Effector CD4-positive, alpha-beta T cell (primary cell): ENCODE measurements at places on chromosomes 12 and 14.

GRCh38 chr14:39621678-39622077 is 189.4 kb upstream of the FBXO33 start:
- no peak for DNase-seq

DNA sequence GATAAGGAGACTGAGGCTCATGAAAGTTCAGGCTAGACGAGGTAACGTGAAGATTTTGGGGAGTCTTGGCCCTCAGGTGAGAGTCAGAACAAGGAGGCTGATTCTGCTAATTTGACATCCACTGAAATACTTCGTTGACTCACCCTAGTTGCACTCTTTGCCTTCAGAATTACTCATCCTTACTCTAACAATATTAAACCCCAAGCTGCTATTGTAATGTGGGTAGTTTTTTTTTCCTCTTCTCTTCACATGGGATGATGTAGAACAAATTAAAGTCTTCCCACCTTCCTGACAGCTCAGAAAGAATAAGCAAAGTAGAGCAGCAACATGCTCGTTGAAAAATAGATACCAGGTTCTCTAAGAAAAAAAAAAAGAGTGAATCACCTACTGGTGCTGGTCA is 22.0 kb upstream of the SRRM4 start:
- no peak for DNase-seq

- DNase-seq: peak; percentile 25
Measured at GRCh38 chr12:7959701-7960121, 23.7 kb upstream of the SLC2A3 start.

- no peak for DNase-seq
Measured at GRCh38 chr14:31300296-31300695, 92.7 kb upstream of the HECTD1 start.

DNA sequence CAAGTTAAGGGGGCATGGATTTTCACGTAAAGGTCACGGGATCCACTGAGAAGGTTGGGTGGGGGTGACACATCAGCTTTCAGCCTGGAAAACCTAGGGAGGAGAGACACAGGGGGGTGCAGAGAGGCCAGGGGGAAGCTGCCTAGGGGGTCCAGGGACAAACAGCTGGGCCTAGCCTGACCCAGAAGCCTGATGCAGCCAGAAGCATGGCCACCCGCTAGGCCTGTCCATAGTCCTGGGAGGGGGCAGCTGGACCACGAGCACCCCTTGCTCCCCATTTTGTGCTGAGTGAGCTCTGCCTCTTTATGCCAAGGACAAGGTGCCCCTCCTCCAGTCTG is 322.7 kb upstream of the RTL1 start:
- no peak for DNase-seq

DNA sequence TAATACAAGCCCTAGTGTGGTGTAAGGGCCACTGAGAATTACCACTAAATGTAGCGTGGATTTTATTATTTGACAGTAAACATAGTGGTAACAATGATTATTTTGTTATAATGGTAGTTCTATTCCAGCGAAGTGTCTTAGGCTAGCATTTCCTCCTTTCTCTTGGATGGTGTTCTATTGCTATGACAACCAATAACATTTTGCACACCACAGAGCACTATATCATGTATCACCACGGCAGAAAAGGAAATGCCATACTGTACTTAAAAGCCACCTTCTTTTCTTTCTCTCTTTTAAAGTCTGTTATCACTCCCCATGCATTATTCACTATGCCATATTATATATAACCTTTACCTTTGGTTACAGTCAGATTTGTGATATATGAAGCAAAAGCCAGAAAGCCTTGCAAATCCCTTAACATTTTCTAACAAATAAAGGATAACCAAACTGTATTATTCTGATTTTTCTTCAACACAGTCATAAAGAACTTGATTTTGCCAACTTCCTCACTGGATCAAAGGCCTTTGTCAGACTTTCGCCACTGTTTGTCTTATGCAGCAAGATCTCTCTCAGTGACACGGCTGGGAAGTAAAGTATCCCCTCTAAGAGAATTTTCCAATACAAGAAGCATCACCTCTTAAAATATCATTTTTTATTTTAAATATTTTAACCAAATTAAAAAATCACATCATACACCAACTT is 195.8 kb downstream of the FOXN3 start:
- DNase-seq: no peak

- no peak for DNase-seq
Measured at GRCh38 chr14:33964599-33965317, 13.9 kb upstream of the EGLN3 start.

DNA sequence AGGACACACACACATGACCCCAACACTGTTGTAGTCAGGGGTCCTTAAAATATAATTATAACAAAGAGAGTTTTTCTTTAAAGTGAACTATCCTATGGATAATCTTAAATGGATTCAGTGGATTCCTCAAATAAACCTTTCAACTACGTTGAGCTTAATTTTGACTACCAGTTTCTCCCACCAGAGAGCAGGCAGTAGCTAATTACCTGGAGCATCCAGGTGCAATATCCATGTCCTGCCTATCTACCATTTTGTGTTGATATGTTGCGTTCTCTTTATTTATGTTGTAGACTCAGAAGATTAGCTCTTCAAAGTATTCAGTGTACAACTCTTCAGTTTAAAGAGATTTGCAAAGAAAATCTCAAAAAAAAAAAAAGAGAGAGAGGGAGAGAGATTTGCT is 127.2 kb upstream of the GZMB start:
- no peak for DNase-seq

DNA sequence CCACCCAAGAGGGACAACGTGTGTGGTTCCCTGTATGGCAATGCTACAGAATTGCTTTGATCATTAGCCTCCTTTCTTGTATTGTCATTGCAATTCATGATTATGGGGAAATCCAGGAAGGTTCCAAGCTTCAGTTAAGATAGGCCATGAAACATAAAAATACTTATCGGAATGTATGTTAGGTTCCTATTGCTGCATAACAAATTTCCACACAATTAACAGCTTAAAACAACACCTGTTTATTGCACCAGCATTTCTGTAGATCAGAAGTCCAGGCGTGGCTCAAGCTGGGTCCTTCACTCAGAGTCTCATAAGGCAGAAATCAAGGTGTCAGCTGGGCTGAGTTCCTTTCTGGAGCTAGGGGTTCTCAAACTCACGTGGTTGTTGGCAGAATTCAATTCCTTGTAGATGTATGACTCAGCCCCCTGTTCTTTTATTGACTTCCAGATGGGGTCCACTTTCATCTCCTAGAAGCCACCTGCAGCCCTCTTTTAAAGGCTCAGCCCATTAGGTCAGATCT is 365.6 kb upstream of the TMPO start:
- no peak for DNase-seq

GRCh38 chr14:26820572-26820971 is 222.7 kb upstream of the NOVA1 start:
- no peak for DNase-seq

DNA sequence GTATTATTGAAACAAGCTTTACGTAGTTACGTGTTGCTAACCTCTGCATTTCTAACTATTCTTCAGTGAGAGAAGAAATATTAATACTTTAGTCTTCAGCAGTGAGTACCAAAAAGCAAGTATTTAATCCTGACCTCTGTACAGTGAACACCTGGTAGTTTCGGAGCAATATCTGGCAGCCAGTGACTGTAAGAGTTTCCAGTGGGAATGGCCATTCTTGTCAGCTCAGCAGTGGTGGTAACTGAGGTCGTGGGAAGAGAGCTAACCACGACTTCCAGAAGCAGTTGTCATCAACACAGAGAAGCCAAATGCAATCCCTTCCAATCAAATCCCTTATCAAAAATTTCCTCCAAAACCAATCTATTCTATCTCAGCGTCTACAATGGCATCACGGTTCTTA is 1500.2 kb upstream of the FLRT2 start:
- no peak for DNase-seq

DNA sequence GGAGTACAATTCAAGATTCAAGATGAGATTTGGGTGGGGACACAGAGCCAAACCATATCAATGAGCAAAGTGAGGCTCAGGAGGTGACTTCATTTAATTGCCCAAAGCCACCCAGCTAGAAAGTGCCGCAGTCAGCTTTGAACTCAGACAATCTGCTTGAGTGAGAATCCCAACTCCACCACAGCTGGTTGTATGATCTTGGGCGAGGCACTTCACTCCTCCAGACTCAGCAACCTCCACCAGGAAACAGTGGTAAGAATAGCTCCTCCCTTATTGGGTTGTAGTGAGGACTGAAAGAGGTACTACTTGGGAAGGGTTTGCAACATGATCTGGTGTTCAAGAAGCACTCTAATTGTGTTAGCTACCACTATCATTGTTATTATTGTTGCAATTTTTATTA is 129.2 kb upstream of the RFLNA start:
- DNase-seq: no peak

DNA sequence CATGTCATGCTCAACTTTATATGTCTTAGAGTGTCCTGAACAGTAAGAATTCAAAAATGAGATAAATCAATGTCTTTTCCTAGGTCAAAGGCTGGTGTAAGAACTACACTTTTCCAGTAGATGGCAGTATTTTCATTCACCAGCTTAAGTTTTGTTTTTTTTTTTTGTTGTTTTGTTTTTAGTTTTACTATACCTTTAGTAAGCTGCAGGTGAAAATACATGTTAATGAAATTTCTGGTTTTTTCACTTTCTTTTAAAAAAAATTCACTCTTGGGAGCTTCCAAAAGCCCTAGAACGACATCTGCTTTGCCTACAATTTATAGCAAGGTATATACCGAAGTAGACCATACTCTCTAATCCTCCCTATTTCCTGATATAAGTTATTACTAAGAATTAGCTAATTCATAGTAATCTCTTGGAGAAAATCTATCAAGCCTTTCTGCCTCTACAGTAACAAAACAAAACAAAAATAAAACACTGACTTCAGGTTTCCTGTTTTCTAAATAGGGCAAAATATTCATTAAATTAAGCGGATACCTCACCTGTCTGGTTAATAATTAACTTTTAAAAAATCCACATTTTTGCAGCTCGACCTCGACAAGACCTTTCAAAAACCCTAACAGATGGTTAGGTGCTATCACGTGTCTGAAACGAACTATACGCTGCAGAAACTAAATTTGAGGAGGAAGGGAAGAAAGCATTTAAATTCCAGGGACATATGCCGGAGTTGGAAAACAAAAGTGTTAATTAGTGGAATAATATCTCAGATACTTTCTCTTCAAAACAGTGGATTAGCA is 2.7 kb upstream of the SAMD4A start:
- DNase-seq: no peak

- DNase-seq: no peak
Measured at GRCh38 chr12:5963515-5963914, 18.5 kb upstream of the ANO2 start.

- DNase-seq: no peak
Measured at GRCh38 chr14:77157740-77158139, 16.1 kb upstream of the ZDHHC22 start.

GRCh38 chr14:56809270-56810146 is 771 bp downstream of the OTX2 start:
- no peak for DNase-seq

DNA sequence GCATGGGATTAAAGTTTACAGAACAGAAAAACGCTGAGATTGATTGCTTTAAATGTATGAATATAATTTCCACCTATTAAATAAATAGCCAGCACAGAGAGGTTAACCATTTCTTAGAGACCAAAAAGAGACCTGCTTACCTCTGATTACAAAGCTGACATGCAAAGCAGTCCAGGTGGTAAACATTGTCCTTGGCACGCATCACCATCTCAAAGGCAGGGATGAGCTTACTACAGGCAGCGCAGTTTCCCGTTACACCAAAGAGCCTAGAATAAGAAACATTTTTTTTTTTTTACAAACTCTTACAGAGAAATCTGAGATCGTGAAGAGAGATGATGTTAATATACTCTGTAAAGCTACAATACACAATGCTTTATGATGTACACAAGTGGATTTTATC is 45.7 kb downstream of the LMO3 start:
- DNase-seq: no peak

DNA sequence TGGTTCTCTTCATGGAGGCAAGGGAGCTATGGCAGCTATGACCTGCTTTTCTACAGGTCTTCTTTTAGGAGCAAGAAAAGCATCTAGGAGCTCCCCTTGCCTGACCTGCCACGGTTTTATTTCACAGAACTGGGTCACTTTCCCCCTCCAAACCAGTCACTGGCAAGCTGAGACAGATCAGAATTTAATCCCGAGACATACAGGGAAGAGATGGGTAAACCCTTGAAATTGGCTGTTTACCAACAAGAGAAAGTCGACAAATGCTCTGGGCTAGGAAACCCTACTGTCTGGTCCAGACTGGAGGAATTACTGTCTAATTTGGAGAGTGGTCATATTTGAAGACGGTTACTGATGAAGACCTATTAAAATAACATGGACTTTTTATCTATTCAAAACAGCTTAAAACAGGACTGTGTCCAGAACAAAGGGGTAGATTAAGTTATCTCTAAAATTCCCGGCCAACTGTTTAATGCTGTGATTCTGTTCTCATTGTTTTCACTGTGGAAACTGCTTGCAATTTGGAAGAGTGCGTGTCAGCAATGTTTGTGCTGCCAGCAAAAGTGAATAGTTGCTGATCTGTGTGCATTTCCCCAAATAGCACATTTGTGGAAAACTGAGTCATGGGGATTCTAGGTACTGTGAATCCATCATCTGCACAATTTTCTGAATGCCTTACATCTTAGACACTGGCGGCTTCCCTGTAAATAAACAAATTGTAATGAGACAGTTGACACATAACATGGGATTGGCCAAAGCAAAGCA is 73.4 kb upstream of the EEA1 start:
- no peak for DNase-seq

GRCh38 chr14:31228533-31228932 is 20.9 kb upstream of the HECTD1 start:
- DNase-seq: no peak

GRCh38 chr12:75760573-75761294 is 249.3 kb upstream of the KRR1 start:
- no peak for DNase-seq

DNA sequence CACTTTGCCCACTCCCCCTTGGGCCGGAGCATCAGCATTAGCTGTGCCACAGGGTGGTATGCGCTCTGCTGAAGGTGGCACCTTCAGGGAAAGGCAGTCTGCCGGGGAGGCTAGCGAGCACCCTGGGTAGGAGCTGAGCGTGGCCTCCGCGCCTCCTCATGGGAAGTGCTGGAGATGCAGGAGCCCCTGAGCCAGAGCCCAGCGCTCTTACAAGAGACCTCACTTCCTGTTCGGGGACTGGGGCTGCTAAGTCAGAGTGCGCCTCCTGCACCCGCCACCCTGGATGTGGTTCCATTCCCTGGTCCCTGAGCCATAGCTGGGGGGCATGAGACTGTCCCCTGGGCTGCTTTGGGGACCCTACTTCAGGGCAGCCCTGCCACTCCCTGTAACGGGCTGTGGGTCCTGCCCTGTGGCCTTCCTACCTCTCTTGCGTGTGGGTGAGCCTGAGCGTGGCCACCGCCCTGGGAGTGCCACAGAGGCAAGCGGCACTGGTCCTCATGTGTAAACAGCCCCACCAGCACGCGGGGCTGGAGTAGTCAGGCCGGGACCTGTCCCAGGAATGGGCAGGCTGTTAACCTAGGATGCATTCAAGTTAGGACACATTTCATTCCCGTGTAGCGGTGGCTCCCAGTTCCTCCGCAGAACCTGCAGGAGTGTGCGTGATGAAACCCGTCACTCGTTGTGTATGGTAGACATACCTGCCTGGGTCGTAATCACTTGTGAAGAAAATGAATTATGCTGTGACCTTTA is 19.4 kb downstream of the COA8 start:
- DNase-seq: no peak

GRCh38 chr12:60266381-60266852 is 670.6 kb downstream of the SLC16A7 start:
- DNase-seq: no peak
